Left ventricle myocardium superior (tissue), 1 donor: ENCODE measurements at places on chromosomes 12 and 14. TPM values are rescaled to one million over a fixed set of nuclear protein-coding genes. Genes with fewer than 3 reads are reported as not detected.

DNA sequence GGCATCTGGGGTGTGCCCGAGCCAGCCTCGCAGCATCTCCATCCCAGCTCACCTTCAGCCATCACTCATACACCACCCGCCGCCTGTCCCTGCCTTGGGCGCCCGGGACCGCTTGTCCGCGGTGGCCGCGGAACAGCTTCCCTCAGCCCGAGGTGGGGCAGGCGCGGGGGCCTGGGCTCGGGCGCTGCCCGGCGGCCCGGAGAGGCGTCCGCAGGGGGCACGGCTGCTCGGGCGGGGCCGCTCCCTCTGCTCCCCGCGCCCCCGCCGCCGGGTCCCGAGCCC lies 430 bp downstream of the SLC41A2 start:
- no peak for DNase-seq

The CLECL1 gene
- total RNA-seq, result not detected

The SCNN1A gene
- 1.7 TPM for total RNA-seq

DNA sequence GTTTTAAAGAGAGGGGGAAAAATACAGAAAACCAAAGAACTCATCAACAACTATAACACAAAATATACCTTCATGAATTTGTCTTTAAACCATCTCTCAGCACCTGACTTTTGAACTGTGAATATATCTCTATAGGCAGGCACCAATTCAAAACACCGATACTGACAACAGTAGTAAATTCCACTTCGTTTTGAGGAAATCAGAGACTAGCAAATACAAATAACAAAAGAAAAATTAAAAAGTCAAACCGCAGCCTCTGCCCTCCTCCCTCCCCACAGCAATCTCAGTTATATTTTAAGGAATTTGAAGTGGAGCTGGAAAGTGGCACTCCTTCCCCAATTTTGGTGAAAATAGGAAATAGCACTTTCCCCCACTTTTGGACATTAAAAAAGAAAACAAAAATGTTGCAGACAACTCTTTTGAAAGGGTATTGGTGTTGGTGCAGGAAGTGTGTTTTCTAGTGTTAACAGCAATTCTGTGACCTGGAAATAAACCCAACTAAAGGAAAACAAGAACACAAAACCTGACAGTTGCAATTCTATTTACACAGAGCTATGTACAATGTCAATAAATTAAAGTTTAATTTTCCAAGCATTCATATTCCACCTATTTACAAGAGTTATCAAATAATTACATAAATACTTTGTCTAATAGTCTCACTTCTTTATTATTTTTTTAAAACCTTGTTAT lies 13.5 kb downstream of the TBX3 start:
- DNase-seq, result no peak

DNA sequence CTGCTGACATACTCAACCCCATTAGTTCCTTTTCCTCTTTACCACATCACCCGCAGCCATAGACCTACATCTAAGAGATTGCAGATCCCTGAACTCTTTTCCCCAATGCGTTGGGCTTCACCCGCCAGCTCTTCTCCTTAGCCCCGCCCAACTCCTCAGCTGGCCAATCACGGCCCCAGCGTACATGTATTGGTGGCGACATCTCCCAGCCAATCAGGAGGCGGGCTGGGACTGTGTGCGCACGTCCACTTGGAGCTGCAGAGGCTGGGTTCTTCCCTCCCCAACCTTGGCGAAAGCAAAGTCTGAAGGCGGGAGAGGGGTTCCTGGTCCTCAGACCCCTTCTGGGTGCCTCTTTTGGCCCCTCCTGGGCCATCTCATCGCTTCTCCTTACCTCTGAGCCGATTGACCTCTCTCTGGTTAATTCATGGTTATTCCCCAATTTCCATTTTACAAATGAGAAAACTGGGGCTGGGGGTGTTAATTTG lies 11.0 kb downstream of the PDE1B start:
- DNase-seq, result peak; percentile 93

The TSPAN19 gene
- not detected for total RNA-seq

The CYP27B1 gene
- total RNA-seq, result not detected

- DNase-seq, result no peak
These were observed 74.4 kb upstream of the VRK1 start for GRCh38 chr14:96722736-96723135.

DNA sequence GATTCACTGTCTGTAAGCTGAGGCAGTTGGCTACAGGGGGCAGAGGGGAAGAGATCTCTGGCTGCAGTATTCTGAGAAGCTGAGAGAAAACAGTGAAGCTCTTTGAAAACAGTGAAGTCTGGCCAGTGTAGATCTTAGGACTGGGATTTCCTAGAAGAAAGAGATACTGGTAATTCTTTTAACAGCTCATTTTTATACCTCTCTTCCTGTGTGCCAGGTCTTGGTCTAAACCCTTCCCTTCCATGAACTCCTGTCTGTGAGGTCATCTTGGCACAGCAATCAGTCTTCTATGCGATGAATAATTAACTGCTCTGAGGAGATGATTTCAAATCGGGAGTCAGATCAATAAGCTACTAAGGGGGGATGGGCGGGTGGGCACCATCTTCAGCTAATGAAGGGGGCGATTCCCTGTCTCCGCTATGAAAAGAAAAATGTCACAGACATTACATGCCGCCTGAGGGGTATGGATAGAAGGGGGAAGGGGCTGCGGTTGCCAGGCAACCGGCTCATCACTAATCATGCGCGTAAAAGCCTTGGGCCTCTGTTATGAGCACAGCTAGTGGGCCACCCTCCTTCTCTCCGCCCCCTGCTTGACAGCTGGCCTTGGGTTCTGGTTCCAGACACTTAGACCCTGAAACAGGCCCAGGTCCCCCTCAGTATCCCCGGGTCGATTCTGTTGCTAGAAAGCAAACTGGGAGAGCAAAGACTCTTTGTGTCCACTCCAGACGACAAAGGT lies 75.3 kb upstream of the CEP83 start:
- no peak for DNase-seq

The CD4 gene
- total RNA-seq, result 8.4 TPM

The SALL2 gene
- total RNA-seq, result 4.2 TPM

The GYS2 gene
- total RNA-seq, result not detected

The GPR132 gene
- 1.3 TPM for total RNA-seq

DNA sequence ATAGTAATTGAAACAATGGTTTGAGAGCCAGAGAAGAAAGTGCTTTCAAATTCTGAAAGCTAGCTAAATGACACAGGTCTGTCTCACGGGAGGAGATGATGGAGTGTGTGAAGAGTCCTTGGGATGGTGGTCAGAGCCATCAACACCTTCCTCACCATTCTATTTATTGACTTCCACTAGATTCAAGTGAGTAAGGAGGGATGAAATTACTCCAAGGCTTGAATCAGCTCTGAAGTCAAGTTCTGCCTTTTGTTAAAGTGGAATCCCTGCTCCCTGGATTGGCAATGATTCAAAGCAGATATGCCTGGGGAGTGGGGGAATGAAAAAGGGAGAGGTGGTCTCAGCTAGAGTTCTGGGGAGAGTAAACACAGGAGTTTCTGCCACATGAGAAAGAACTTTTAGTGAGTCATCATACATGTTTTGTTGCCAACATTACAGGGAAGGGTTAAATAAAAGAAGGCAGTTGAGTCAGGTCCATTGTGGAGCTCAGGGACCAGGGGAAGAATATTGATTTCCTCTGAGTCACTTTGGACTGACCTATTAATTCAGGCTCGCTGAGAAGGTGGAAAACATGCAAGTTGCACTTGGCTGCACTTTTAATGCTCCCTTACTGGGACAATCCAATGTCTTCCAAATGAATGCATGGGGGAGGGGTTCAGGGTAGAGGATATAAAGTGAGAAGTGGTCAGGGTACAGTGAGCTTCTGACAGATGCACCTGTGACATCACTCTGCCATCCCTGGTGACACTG lies 142.7 kb downstream of the TBX5 start:
- no peak for DNase-seq

DNA sequence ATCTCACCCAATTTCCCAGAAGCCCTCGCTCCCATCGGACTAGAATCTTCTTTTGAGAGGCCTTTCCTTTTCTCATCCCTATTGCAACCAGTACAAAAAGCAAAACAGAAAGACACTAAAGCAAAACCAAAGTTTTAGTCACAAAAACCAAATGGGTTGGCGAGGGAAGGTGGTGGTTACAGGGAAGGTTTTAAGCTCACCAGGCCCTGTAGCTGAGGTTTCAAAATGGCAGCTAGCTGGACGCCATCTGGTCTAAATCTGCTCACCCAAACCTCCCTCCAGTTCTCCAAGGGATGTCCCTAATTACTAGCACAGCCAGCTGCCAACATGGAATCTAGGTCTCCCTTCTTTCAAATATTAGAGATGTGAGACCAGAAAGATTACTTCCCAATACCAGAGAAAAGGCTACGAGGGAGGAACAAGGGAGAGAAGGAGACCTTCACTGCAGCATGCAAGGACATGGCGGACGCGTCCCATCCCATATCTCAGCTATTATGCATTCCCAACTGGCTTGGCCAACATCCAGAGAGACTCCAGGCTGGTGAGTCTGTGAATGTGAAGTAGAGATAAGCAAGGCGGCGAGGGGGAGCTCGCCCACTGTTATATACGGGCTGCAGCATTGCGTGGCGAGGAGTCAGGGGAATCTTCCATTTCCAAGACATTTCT lies 70.8 kb downstream of the DPF3 start:
- DNase-seq, result peak; percentile 75

The INHBC gene
- not detected for total RNA-seq

The NPAS3 gene
- 1.1 TPM for total RNA-seq

GRCh38 chr12:9731393-9731792 lies 1.5 kb downstream of the CLECL1 start:
- no peak for DNase-seq

The HHIPL1 gene
- total RNA-seq, result 1.5 TPM

The KRT7 gene
- 0.69 TPM for total RNA-seq

- DNase-seq, result no peak
These were observed 1558.5 kb upstream of the TMEM132C start for GRCh38 chr12:126708492-126708896.

The DENR gene
- total RNA-seq, result 23.2 TPM

The ASB2 gene
- 268 TPM for total RNA-seq

DNA sequence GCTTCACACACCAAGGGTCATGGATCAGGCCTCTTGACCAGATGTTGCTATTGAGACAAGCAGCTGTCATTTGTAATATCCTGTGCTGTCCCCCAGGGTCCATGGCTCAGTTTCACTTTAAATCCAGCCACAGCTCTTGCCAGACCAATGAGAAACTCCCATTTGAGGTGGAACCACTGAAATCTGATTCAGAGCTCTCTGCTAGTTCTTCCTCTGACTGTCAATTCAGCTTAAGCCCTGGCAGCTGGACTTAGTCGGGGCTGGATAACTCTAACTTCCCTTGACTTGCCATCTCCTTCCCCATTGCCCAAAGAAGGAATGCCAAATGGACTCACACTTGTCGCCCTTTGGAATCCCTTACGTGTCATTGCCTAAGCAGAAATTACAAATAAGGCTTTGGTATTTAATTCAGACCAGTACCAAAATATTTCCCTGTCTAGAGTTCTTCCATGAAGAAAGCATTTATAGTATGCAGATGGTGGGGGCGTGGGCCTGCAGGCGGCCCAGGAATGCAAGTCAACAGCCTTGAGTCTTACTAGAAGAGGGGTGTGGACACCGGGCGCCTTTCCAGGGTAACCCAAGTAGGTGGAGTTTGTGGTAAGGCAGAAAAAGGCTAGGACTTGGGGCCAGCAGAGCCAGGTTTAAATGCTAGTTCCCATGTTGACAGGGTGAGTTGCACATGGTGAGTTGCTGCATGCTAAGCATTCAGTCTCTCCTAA lies 96.9 kb upstream of the TMPO start:
- peak; percentile 85 for DNase-seq

DNA sequence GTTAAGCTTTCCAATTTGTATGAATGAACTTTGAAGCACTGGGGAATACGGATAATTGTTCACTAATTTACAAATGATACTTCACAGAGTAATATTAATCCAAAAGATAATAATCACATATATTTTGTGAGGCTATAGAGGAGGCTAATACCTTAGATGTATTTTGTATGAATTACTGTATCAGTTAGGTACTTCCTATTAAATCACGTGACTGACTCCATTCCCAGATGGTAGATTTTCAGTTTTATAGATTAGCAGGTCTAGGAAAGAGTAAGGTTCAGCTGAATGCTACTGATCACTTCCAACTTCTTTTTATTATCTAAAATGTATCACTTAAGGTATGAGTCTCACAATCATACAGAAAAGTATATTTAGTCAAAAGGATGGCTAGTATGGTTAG lies 133.6 kb downstream of the PDE3A start:
- no peak for DNase-seq

The KRT79 gene
- not detected for total RNA-seq

GRCh38 chr12:26564391-26564790 lies 268.6 kb downstream of the ITPR2 start:
- no peak for DNase-seq

DNA sequence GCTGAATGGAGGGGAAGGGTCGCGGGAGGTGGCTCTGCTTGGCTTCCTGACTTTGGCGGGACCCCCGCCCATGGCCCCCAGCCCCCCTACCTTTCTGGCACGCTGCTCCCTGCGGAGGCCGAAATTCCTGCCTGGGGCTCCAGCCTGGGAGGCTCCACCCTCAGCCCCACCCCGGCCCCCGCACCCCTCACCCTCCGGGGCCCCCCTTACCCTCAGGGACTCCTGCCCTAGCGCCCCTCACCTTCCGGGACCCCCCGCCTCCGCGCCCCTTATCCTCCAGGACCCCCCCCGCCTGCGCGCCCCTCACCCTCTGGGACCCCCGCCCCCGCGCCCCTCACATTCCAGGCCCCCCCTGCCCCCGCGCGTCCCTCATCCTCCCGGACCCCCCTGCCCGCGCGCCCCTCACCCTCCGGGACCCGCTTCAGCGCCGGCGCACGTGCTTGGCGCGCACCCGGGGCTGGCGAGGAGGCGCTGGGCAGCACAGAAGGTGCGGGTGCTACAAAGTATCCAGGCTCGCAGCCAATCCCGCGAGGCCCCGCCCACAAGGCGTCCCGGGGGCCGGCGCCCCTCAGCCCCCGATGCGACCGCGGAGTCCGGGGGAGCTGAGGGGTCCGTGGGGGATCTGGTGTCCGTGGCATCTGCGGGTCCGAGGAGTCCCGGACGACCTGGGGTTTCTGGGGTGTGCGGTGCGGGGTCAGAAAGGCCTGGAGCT lies at the start of gene ANHX:
TSS of gene ANHX (minus strand) at position 477 of the 712 bp plus-strand sequence. CDS start 1,521 bp downstream, outside the sequence.
- DNase-seq, result no peak

DNA sequence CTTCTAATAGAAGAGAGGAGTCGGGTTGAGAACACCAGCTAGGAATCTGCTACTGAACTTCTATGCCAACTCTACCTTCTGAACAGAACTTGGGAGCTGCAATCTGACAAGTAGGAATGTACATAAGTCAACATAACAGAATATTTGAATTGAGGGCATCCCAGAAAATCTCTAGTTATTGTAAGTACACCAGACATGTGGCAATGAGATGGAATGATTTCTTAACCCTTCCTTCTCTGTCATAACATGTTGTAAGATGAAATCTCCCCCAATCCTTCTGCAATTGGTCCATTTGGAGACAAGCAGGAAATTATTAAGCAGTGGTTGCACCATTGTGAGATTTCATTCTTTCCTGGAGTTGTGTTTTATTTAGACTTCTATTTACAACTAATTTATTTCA lies 68.7 kb upstream of the TMPO start:
- DNase-seq, result no peak

The GUCY2C gene
- not detected for total RNA-seq

The TDRD9 gene
- 2.2 TPM for total RNA-seq

DNA sequence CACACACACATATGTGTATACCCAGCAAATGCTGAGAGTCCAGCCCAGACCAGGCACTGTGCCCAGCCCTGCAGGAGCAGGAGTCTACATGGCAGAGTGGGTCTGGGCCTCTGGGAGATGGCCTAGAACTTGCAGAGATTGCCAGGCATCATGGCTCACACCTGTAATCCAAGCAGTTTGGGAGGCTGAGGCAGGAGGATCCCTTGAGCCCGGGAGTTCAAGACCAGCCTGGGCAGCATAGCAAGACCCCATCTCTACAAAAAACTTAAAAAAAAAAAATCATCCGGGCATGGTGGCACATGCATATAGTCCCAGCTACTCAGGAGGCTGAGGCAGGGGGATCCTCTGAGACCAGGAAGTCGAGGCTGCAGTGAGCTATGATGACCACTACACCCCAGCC lies 20.8 kb upstream of the MLXIP start:
- DNase-seq, result no peak
